ENCODE measurements at places on chromosomes 4 and X.

GRCh38 chr4:152206646-152207377 lies 329.1 kb downstream of the FBXW7 start:
- DNase-seq, result no peak

- DNase-seq, result no peak
Measured at GRCh38 chr4:41069257-41069656, 145.1 kb downstream of the APBB2 start.

GRCh38 chr4:187444061-187444460 lies 551.5 kb upstream of the ZFP42 start:
- DNase-seq, result no peak

GRCh38 chr4:185312699-185313098 lies 83.0 kb downstream of the LRP2BP start:
- no peak for DNase-seq

- no peak for DNase-seq
Measured at GRCh38 chrX:8366481-8366880, 98.1 kb upstream of the VCX3B start.

DNA sequence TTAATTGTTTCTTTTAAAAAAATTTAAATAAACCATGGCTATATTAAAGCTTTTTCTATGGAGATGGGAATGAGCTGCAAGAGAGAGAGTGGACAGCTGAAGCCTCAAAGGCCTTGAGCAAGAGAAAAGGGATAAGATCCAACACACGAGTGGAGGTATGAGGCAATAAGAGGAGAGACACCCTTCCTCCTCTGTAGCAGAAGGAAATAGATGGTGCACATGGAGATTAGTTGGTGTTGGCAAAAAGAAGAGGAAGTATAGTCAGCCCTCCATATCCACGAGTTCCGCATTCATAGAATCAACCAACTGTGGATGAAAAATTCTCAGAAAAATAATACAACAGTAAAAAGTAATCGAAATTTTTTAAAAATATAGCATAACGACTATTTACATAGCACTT lies 3.2 kb downstream of the CXorf38 start:
- no peak for DNase-seq

DNA sequence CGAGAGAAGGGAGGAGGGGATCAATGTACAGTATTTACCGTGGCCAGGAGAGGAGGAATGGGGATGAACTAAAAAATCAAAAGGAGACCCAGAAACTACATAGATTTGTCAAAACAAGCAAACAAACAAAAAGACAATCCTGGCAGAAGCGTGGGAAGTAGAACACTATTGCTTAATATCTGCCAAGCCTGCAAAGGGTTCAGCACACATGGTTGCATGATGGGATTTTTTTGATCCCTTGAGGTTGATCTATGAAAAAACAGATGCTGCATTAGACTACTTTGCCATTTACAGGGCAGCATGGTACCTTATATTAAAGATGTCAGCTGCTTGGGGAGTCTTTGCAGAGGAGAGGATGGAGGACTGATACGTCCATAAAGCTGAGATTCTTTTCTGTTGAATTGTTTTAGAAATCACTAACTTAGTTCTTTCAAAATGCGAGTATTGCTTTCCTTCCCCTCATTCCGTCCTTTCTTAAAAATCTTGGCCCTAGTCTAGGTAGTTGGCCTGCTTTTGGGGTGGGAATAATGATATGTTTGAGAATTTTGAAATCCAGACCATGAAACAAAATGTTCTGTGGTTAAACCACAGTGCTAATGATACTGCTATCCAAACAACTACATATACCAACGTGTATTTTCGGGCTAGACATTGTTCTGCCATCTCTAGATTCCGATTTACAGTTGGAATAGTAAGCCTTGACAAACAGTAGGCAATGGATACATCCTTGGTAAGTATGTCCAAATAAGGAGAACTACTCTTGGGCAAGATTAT lies 39.6 kb upstream of the TMEM150C start:
- DNase-seq, result no peak

- DNase-seq, result peak; percentile 80
Measured at GRCh38 chr4:42570221-42570620, 86.7 kb downstream of the ATP8A1 start.

DNA sequence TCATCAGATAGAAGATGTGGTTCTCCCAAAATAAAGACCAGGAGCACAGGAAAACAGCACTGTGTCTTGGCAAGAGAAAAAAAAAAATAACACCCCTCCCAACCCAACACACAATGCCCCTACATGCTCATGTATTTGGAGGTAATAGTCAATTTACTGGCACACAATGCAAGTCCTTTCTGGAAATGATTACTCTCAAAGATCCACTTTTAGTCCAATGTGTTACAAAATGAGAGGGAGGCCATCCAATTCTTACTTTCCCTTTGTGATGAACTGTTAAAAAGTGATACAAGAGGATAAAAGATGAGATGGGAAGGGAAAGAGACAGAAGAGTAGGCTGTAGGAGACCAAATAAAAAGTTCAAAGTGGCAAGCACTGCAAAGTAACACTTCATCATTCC lies 180.3 kb upstream of the DKK2 start:
- no peak for DNase-seq

DNA sequence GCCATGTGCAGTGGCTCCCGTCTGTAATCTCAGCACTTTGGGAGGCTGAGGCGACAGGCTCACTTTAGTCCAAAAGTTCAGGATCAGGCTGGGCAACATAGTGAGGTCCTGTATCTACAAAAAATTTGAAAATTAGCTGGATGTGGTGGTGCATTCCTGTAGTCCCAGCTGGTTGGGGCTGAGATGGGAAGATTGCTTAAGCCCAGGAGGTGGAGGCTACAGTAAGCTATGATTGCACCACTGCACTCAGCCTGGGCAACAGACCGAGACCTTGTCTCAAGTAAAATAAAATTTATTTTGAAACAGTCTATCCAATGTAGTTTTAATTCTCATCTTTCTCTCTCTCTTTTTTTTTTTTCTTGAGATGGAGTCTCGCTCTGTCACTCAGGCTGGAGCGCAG lies 21.1 kb downstream of the RBM10 start:
- DNase-seq, result no peak

DNA sequence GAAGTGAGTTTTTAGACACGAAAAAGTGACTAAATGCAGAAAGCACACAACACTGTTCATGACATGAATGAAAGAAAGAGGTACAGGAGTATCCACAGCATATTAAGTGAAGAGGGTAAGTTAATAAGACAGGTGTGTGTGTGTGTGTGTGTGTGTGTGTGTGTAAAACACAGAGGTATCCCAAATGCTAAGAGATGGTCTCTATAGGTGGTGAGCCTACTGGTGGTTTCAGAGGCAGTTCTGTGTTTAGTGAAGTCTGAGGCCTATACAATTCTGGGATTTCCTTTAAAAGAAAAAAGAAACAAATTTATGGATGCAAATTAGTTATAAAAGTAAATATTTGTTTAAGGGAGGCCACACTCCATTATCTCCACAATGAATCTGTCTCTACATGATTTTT lies 17.4 kb upstream of the TNIP3 start:
- DNase-seq, result no peak

DNA sequence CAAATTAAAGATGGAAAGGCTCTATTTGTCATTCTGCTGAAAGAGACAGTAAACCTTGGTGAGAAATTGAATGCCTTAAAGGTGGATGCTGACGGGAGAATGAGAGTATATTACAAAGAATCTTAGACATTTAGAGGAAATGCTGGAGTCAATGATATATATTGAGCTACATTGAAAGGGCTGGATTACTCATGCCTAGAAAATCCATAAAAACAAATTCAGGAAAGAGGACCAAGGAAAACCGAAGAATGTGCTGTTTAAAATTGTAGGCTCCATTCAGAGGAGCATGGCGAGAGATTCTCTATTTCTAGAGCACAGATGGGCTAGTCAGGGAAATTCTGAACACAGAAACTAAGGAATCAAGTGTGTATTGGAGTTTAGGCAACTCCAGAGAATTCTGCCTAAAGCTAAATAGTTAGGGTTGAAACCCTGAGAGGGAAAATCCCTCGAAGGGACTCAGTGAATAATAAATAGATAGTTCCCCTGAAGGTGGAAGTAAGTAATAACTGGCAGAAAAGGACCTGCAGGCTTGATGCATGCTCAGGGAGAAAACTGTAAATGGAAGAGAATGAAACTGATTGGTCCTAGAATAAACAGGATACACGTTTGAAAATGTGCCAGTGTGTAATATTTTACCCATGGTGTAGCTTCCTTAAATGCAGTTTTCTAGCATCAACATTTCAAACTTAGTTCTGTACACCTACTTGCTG lies 1532.4 kb upstream of the TENM3 start:
- DNase-seq, result no peak

GRCh38 chr4:11049001-11049400 lies 364.4 kb upstream of the CLNK start:
- no peak for DNase-seq

GRCh38 chr4:41161355-41161754 lies 53.0 kb downstream of the APBB2 start:
- DNase-seq, result no peak

- DNase-seq, result no peak
Measured at GRCh38 chr4:55982976-55983375, 34.2 kb downstream of the CEP135 start.

DNA sequence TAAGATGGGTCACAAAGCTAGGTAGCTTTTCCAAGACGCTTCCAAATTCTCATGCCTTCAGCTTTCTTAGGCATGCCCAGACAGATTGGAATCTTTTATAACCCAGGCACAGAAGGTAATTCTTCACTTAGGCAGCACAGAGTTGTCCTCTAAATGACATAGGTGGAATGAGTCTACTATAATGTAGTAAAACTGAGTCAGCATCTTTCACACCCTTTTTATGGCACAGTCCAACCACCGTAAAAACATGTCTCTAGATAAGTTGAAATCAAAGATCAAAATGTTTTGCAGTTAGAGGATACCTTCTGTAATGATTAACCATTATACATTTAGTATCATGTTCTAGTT lies 128.4 kb upstream of the FAT1 start:
- no peak for DNase-seq

- DNase-seq, result no peak
Measured at GRCh38 chrX:78957768-78958130, 12.6 kb downstream of the P2RY10 start.

GRCh38 chr4:94927696-94928095 lies 169.9 kb downstream of the BMPR1B start:
- DNase-seq, result no peak

GRCh38 chrX:142238536-142238935 lies 33.4 kb upstream of the MAGEC2 start:
- DNase-seq, result no peak

DNA sequence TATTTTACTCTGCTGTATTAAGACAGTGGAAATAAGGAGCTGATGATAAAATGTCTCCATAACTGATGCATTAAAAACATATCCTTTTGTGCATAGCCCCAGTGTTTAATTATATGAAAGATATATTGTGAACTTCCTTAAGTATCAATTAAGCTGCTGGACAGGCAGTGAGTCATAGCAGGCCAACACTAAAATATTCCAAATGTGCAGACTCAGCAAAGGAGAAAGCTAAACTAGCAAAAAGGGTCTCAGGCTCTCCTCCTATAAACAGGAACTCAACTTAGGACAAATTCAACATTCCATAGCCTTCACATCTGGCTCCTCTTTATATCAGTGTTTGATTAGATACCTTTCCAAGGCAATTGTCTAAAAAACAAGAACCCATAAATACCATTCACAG lies 15.6 kb downstream of the TNMD start:
- no peak for DNase-seq

- no peak for DNase-seq
Measured at GRCh38 chr4:168685136-168685809, 188.4 kb downstream of the PALLD start.

- no peak for DNase-seq
Measured at GRCh38 chr4:72770708-72771107, 201.7 kb upstream of the ADAMTS3 start.

DNA sequence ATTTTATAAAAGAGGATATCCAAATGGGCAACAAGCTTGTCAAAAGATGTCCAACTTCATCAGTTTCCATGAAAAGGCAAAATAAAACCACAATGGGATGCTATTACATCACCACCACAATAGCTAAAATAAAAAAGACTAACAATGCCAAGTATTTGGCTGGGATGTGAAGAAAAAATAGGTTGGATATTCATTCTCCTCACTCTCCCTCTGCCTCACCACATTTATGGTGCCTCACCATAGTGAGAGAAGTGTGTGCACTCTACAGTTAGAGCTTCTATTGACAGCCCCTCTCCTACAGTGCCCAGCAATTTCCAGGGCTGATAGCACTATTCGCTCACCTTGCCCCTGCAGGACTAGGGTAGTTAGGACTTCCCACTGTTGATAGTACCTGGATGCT lies 25.5 kb downstream of the VEGFC start:
- no peak for DNase-seq

DNA sequence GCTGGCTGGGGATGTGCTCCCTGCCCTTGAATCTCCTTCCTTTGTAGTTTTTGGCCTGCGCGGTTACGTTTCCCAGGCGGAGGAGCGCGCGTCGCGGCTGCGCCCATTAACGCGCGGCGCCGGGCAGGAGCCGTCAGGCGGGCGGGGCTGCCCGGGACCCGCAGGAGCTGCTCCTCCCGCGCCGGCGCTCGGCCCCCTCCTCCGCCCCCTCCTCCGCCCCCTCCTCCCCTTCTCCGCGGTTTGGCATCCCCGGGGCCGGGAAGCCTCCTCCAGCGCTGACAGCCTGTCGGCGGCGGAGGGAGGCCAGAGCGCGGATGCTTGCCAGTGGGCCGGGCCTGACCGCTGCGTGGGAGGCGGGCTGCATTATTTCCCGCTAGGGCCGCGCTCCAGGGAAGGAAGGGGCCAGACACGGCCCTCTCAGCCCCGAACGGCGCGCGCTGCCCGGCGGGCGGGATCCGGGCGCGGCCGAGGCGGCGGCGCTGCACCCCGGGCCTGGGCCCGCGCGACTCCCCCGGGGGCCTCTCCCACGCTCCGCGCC lies at the start of gene DCLK2:
DCLK2 (plus strand) TSS at position 405 of the 538 bp plus-strand sequence. CDS start 583 bp downstream, outside the sequence.
- DNase-seq, result peak; percentile 60

DNA sequence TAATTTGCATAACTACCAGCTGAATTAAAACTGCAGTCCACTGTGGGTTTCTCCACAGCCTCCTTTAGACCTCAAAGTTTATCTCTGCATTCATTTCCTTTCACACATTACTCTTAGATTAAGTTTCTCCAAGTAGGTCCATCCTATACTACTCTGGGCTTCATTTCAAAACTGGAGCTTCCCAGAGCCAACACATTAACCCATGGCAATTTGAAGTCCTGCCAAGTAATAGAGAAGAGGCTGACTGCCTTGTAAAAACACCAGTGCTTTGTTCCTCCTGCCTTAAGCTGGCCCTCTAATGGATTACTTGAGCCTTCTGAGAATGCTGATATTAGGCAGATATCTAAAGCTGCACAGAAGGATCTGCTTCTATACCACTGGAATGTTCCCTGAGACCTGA lies 997.2 kb upstream of the SLIT2 start:
- no peak for DNase-seq

All from head of caudate nucleus (tissue), 42 donors.